Caco-2 (cell line): ENCODE measurements at places on chromosomes 5 and 9.
A peak's percentile ranks its signal among the peaks of the same experiment; 100 is the strongest.

DNA sequence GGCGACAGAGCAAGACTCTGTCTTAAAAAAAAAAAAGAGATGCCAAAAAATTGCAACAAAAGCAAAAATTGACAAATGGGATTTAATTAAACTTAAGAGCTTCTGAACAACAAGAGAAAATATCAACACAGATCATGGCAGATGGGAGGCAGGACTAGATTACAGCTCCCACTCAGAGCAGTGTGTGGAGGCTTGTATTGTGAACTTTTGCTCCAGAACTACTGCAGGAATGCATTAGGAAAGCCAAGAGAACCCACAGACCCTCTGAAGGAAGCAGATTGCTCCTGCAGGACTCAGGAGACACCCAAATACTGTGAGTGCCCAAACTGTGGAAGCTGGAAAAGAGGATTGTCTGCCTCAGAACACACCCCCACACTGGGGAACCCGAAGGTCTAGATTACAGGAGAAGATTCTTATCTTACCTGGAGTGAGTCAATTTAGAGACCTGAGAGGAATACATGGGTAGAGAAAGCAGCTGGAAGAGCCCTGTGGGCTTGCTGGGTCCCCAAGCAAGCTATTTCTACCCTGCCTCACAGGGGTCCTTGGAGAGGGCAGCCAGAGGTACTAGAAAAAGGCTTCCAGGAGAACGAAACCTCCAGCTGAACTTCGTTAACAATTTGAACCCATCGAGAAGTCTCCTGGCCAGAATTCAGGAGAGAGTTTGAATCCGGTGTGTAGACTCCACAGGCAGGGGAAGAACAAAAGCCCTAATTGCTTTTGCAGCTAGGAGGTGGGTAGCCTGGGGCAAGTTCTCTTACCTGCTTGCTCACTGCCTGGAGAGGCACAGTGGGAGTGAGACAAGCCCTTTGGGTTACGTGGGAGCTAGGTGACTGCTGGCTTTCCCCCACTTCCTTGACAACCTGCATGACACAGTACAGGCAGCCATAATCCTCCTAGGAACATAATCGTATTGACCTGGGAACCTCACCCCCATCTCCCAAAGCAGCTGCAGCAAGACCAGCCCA lies 593.4 kb upstream of the RGMB start:
- no peak overlapping the region for H3K27ac ChIP-seq
- H3K27me3 ChIP-seq, result no peaks in the 10 kb centered on the region
- DNase-seq, result no peak
- no peaks in the 10 kb centered on the region for H3K4me1 ChIP-seq

GRCh38 chr9:31290731-31291130 lies 1093.7 kb upstream of the ACO1 start:
- H3K4me3 ChIP-seq, result no peak overlapping the region
- H3K27ac ChIP-seq, result no peak overlapping the region
- DNase-seq, result no peak

DNA sequence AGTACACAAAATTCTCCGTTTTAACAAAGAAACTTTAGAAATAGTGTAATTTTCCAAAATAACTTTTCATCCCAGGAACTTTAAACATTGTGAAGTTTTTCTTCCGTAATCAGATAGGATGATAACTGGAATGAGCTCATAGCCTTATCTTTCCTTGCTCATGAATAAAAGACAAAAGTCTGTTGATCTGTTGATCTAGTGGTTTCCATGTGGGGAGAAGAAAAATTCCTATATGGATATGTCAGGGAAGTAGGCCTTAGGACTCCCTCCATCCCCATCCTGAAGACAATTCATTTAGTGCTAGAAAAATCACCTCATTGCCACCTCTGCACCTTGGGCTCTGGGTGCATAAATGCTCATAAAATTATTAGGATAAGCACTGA lies 266.6 kb downstream of the SMARCA2 start:
- H3K27me3 ChIP-seq, result no peaks in the 10 kb centered on the region
- peaks cover 24% of the 10 kb centered on the region for H3K4me1 ChIP-seq
- no peak overlapping the region for H3K4me3 ChIP-seq
- no peak for DNase-seq

- H3K36me3 ChIP-seq, result no peaks in the 10 kb centered on the region
- no peak overlapping the region for H3K27ac ChIP-seq
- H3K27me3 ChIP-seq, result no peaks in the 10 kb centered on the region
- DNase-seq, result no peak
These were observed 181.3 kb downstream of the SNCAIP start for GRCh38 chr5:122493091-122494021.

- H3K27ac ChIP-seq, result no peak overlapping the region
- no peaks in the 10 kb centered on the region for H3K27me3 ChIP-seq
- no peak overlapping the region for H3K4me3 ChIP-seq
- no peaks in the 10 kb centered on the region for H3K36me3 ChIP-seq
These were observed 2.3 kb downstream of the LCNL1 start for GRCh38 chr9:136985027-136985602.

- no peaks in the 10 kb centered on the region; the same call in 1 of the 2 replicates for H3K27me3 ChIP-seq
- no peak overlapping the region for H3K27ac ChIP-seq
- no peak overlapping the region for H3K4me3 ChIP-seq
- H3K36me3 ChIP-seq, result no peaks in the 10 kb centered on the region
- no peaks in the 10 kb centered on the region for H3K4me1 ChIP-seq
These were observed 92.7 kb downstream of the KIF4B start for GRCh38 chr5:155106221-155106620.

- H3K27me3 ChIP-seq, result peaks cover 2% of the 10 kb centered on the region; the same call in 1 of the 2 replicates
- no peak overlapping the region for H3K4me3 ChIP-seq
- no peaks in the 10 kb centered on the region for H3K36me3 ChIP-seq
- DNase-seq, result peak; percentile 39
- H3K27ac ChIP-seq, result no peak overlapping the region
These were observed 2.1 kb downstream of the CFAP77 start for GRCh38 chr9:132412089-132412488.

DNA sequence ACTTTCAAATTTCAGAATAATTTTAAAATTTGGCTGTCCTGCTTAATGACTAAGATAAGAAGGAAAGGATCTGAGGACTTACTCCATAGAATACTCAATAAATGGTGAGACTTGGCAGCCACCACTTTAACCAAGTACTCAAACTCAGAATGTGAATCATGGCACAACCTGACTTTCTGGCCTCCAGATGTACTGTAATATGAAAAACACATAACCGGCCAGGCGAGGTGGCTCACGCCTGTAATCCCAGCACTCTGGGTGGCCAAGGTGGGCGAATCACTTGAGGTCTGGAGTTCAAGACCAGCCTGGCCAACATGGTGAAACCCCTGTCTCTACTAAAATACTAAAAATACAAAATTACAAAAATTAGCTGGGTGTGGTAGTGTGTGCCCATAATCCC lies 10.0 kb upstream of the MARCHF6 start:
- H3K36me3 ChIP-seq, result no peaks in the 10 kb centered on the region
- no peaks in the 10 kb centered on the region for H3K27me3 ChIP-seq
- H3K27ac ChIP-seq, result no peak overlapping the region
- no peak overlapping the region for H3K4me3 ChIP-seq

DNA sequence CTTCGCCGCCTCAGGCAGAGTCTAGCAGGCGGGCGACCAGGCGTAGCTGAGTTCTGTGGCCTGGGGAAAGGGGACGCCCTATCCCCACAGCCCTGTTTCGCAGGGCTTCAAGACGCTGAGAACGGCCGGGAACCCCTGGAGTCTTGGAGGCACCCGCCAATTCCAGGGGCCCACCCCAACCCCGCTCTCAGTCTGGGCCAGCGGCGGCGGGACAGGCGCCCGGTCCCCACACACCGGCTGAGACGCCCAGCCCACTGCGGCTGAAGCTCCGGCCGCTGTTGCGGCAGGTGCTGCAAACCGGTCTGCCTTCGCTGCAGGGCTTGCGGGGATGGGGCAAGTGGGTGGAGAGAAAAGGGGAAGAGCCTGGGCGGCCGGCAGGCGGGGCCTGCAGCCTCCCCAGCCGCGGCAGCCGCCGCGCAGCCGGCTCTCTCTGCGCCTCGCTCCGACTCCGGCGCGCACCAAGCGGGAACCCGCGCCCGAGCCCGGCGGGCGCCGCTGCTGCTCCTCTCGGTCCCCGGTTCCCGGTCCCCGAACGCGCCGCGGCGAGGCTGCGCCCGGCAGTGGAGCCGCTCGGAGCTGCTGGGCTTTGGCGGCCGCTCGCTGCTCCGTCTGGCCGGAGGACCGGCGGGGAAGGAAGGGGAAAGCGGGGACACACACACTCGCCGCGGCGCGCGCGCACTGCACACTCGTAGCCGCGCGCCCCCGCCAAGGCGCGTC lies at the start of gene PIP5K1B:
Gene PIP5K1B, plus strand, starts transcription at position 427 of the 717 bp plus-strand sequence. CDS start 117,375 bp downstream, outside the sequence.
- H3K27me3 ChIP-seq, result no peaks in the 10 kb centered on the region
- peak within 1 kb of the TSS; percentile 57 for H3K27ac ChIP-seq
- DNase-seq, result peak; percentile 80
- no peaks in the 10 kb centered on the region for H3K4me1 ChIP-seq

DNA sequence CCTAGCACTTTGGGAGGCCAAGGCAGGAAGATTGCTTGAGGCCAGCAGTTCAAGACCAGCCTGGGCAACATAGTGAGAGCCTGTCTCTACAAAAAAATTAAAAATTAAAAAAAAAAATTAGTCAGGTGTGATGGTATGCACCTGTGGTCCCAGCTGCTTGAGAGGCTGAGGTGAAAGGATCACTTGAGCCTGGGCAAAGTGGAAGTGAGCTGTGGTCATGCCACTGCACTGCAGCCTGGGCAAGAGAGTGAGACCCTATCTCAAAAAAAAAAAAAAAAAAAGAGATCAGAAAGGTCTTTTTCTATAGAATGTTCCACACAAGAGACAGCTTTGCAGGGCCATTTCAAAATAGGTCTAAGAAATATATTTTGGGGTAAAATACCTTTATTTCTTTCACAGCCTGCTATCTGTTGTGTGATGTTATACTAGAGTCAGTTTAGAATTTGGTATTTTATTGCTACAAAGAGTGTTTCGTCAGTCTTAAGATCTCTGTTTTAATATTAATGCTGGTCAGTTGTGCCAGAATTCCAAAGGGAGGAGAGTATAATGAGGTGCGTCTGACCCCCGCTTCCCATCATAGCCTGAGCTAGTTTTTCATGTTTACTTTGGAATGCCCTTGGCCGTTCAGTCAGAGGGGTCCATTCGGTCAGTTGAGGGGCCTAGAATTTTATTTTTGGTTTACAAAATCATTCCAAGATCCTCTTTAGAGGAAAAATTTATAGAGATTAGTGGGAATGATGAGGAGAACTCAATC lies 9.4 kb downstream of the LNPEP start:
- DNase-seq, result no peak
- H3K27me3 ChIP-seq, result no peaks in the 10 kb centered on the region
- no peaks in the 10 kb centered on the region; the same call in 1 of the 2 replicates for H3K4me1 ChIP-seq

GRCh38 chr9:89417832-89418473 lies 80.0 kb downstream of the SEMA4D start:
- no peak for DNase-seq
- H3K27ac ChIP-seq, result no peak overlapping the region
- no peaks in the 10 kb centered on the region for H3K27me3 ChIP-seq
- H3K4me3 ChIP-seq, result no peak overlapping the region

DNA sequence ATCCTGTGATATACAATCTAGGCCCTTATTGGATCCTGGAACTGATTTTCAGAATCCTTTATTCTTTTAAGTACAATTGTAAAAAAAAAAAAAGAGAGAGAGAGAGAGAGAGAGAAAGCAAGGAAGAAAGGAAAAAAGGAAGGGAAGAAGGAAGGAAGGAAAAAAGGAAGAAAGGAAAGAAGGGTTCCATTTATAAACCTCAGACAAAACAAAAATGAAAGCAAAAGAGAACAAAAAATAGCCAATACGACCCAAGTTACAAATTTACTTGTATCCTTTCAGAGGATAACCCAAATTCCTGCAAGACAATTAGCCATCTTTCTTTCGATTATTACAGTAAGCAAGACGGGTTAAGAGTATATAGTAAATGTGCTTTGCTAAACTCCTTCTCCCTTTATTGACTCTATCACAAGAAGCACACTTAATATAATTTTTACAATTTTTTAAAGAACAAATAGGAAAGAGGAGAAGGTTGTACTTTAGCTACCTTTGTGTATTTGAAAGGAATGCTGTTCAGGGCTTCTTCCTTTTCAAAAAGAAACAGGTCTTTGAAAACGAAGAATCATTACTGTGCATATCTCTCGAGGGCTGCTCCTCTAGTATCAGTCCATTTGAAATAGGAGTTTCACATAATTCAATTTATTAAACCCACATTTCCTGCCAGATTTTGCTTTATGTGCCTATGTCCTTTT lies 543.3 kb downstream of the RAB3C start:
- H3K27ac ChIP-seq, result no peak overlapping the region
- peaks cover 87% of the 10 kb centered on the region for H3K4me1 ChIP-seq
- no peak overlapping the region for H3K4me3 ChIP-seq

DNA sequence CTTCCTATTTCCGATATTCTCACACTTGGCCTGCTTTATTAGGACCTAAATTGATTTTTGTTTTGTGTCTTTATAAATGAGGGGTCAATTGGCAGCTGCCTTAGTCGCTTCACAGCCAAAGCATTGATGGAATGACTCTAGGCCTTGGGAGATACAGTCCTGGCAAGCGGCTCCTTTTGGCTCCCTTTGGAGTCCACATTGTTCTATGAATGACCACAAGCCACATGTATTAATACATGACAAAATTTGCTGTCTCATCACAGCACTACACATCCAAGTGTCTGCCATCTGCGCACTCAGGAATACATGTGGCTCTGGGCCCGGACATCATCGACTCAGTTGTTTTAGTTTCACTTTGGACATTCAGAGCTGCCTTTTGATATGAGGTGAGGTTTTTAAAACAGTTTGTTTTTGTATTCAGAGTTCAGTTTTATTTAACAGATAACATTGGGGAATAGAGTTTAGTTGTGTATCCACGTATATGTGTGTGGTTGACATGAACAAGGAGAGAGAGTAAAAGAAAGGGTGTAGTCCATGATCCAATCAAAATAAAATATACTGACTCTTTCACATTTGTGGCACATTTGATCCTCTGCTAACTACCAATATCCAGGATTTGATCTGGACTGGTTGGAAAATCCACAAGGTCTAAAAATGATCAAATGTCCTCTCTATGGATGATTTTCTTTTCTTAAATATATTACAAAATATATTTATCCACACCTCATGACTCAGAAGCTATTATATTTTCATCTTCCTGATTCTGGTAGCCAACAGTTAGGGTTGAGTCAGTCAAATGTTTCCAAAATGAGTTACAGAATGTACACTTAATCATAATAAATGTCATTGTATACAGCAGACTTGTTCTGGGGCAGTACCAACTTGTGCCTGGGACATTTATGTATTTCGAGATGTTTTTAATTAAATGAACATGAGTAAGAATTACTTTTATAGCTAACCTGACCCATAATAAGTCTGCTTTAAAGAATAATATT lies 114.0 kb upstream of the MTAP start:
- H3K27ac ChIP-seq, result no peak overlapping the region
- no peaks in the 10 kb centered on the region for H3K36me3 ChIP-seq
- no peaks in the 10 kb centered on the region for H3K27me3 ChIP-seq
- H3K4me1 ChIP-seq, result peaks cover 12% of the 10 kb centered on the region
- DNase-seq, result no peak
